ENCODE measurements at places on chromosomes 2 and 18.
A peak's percentile ranks its signal among the peaks of the same experiment; 100 is the strongest.

- DNase-seq, result no peak
These were observed 1234.3 kb upstream of the DDX18 start for GRCh38 chr2:116580209-116580608.

DNA sequence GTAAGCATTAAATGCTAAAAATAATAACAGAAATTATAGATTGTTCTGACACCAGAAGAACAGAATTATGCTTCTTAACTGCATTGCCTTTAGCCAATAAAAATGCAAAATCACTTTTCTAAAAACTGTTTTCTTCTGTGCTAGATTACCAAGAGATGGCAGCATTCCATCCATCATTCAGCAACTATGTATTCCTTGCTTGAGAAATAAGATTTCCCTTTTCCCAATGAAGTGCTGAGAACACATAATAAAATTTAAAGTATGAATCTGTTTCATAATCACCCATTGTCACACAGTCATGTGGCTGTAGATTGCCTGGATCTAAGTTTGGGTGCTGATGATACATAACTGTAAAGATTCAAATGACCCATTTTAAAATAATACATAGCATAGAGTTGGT is 504.2 kb downstream of the TDRD15 start:
- no peak for DNase-seq

DNA sequence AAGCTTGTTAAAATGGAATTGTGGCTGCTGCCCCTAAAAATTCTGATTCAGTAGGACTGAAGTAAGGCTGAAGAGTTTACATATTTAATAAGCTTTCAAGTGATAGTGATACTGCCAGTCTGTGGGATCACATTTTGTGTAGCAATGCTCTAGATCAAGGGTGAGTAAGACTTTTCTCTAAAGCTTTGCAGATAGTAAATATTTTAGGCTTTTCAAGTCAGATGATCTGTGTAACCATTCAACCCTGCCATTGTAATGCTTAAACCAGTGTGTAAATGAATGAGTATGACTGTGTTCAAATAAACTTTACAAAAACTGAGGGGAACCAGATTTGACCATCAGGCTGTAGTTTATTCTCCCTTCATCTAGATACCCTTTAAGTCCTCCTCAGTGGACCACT is 92.7 kb downstream of the PIK3C3 start:
- no peak for DNase-seq

DNA sequence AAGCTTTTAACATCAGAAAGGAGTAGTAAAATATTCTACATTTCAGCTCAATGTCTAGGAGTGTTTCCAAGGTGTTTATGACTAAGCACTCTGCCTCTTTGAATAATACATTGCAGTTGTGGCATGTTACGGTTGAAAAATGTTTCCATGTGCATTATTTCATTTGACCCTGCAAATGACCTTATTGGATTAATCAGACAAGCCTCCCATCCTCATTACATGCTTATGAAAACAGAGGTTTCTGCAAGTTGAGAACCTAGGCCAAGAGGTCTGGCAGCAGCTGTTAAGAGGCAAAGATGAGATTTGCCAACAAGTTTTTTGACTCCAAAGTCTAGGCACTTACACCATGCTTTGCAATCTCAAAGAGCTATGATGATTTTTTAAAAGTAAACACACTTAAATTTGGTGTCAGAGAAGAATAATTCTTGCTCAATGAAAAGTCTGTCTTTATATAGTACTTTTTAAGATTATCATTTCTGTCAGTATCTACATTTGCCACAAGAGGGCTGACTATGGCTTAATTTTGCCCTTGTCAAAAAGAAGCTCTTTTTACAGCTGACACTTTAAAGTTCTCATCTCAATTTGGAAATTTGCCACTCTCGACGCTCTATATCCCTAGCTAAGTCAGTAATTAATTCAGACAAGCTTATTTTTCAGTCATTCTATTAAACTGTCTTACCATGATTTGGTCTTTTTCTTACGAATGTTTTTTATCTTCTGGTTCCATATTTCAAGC is 260.6 kb downstream of the PAX3 start:
- no peak for DNase-seq

GRCh38 chr2:217934321-217935131 is 68.3 kb downstream of the TNS1 start:
- no peak for DNase-seq

DNA sequence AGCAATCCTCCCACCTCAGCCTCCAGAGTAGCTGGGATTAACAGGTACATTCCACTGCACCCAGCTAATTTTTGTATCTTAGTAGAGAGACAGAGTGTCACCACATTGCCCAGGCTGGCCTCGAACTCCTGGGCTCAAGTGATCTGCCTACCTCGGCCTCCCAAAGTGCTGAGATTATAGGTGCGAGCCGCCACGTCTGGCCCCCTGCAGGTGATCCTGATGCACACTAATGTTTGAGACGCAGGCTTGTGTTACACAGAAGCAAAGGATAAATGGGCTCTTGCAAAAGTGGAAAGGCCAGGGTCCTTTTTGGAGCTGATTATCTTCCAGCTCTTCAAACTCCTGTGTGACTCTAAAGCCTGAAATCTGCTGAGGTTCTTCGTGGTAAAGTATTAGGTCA is 84.2 kb downstream of the TGFA start:
- no peak for DNase-seq

- DNase-seq, result no peak
These were observed 48.3 kb upstream of the SLC38A11 start for GRCh38 chr2:165003443-165004130.

DNA sequence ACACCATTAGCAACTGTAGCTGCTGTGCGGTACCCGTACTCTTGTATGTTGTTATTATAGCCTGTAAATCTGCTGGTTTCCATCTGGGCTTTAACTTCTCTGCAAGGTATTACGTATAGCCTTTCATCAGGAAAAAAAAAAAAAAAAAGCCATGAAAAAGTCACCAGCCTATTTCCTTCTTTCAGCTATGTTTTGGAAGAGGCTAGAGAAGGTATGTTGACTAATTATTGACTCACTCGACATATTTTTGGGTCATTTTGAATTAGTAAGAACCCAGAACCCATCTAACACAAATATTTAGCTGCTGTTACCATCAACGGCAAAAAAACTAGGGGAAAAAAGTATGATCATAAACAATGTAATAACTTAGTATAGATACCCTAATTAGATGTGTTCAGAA is 1395.6 kb downstream of the SUCLG1 start:
- DNase-seq, result no peak

GRCh38 chr2:108823286-108823685 is 36.7 kb downstream of the CCDC138 start:
- DNase-seq, result no peak

DNA sequence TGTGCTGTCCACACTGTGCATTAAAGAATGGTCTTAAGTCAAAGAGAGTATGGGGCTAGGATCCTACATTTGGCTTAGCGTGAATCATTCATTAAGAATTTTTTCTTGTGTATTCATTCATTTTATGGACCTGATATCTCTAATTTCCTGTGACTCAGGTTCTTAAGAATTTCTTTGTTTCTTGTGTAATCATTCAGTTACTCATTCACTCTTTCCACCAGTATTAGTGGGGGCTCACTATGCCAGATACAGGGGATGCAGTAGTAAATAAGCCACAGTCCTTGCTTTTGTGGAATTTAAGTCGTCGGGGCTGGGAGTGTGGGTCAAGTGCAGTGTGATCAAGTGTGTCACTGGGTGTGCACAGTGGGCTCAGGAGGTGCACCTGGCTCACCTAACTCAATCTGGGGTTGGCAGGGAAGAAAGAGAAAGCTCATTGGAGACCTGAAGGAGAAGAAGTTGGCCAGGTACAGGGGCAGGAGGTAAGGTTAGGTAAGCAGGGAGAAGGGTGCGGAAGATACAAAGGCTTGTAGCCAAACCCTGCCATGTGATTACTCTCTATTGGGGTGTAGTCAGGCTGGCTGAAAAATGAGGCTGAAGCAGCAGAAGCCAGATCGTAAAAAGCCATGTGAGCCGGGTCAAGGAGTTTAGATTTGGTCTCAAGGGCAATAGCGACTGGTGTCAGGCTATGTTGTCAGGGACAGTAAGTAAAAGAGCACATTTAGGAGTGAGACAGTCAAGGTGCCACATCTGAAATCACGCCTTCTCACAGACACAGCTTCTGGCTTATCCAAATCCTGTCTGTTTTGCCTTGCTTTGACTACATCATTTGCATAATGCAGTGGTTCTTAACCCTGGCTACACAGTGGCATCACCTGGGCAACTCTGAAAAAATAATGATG is 67.2 kb downstream of the KCTD1 start:
- no peak for DNase-seq

- DNase-seq, result no peak
These were observed 64.1 kb downstream of the TRAPPC12 start for GRCh38 chr2:3443506-3444084.

DNA sequence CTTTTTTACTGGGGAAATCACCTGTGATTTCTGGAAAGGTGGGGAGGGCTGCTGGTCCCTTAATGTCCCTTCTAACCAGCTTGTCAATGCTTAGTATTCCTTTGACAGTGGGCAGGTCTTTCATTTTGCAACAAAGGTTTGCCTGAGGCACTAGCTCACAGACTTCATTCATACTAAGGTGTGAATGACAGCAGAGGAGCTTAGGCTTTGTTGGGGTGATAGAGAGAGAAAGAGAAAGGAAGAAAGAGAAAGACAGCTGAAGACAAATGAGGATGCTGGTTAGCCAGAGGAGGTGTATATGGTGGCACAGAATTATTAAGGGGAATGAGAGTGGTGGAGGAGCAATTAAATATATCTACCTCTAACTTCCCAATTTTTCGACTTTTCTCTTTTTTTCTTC is 28.9 kb upstream of the GTF2A1L start:
- no peak for DNase-seq

DNA sequence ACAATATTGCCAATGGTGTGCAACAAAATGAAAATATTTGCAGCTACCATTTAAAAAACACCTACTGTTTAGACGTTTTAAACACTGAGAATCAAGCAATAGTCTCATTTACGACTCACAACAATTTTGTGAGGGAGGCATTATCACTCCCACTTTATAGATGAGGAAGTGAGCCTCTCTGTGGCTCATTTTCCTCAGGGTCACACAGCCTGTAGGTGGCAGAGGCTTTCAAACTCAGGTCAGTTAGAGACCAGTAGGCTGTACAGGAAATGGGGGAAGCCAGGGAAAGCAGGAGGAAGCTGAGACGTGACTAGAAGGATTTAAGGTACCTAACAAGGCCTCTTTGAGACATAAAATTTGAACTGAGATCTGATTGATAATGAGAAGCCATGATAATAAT is 95.0 kb upstream of the ZNF521 start:
- DNase-seq, result no peak

DNA sequence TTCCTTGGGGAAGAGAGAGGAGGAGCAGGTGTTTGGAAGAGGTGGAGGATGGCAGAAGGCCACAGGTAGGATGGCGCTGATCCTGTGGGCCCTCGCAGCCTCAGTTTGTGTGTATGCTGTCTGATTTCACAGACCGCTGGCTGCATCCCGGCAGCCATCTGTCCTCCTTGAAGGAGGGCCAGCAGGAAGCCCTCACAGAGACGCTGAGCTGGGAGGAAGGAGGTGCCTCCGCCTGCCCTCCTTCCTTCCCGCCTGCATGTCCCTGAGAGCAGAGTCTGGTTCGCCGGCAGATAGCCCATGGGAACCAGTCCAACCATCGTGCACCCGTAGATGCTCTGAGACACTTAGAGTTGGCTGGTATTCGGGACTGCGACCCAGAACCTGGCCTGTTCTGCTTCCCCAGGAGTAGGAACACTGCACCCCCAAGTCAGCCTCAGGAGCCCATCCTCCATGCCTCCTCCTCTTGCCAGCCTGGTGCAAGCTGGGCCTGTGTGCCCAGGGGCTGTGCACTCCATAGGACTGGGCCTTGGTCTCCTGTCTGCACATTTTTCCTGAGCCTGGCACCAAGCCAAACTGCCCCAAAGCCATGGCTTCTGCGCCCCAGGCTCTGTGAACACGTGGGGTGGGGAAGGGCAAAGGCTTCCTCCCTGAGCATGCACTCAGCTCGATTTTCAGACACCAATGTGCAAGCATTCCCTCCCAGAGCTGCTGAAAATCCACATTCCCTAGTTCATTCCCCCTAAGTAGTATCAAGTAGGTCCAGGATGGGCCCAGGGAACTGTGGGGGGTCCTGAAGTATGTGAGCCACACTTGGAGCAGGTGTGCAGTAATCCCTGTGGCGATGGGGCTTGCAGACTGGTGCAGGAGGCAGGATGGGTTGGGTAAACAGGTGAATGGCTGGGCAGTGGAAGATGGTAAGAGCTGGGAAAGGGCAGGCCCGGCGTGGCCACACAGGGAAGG is 115.6 kb downstream of the SEPTIN10 start:
- no peak for DNase-seq

DNA sequence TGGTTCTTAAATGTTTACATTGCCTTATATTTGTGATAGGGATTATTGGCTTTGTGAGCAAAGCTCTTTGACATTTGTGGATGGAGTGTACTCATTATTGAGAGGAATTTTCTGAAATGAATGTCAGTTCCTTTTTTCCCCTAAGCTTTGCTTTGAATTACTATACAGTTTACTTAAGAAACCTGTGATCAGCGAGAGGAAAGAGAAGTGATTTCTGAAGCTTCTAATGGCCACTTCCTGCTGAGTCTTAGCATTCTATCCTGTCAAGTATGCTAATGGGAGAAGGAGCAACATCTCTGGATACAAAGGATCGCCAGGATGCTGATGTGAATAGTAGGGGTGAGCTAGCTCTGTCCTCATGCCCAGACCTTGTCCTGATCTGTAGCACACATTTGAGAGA is 47.8 kb upstream of the MGAT5 start:
- DNase-seq, result no peak

DNA sequence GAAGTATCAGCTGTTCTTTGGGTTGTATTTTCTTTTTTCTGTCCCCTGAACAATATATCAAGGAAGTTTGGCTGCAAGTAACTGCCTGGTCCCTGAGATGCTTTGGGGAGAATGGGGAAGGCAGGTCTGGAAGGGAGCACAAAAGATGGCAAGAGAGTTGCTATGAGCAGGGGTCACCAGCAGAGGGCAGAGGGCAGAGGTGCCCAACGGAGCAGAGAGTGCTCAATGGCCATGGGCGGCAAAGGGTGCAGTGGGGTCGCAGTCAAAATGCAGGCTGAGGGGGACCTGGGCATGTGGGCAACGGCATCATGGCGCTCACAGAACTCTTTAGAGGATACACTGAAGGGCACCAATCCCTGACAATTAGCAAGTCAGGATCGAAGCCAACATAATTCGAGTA is 107.7 kb upstream of the ATP8B1 start:
- no peak for DNase-seq

GRCh38 chr2:20588918-20589871 is 61.7 kb downstream of the HS1BP3 start:
- no peak for DNase-seq

DNA sequence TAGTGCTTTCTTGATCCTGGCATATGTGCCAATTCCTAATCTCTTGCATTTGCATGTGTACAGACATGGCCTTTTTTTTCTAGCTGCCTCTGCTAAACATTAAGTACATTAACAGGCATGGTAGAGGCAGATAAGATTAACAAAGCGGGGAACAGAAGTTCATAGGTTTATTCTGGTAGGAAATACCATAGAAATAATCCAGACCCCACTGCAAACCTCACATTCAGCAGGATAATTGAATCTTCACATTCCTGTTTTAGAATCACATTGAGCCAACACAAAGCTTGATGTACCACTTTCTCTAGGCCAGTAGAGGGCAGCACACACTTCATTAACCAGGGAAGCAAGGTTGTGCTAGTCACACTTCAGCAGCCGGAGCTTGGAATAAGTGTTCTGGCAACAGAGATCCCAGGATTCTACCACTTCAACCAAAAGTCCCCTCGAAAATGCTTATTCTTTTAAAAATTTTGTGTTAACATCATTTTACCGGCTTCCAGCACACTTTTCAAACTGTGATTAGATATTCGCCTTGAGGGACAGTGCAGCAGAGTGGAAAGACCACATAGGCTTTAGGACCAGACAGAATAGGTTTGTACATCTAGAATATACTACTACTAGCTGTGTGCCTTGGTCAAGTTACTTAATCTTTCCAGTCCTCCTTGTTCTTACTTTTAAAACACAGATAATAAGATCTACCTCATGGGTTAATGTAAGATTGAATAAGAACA is 420.2 kb upstream of the CHST9 start:
- DNase-seq, result peak; percentile 22
